Posterior vena cava (tissue), 2 donors: ENCODE measurements at places on chromosomes 16 and 17. TPM values are rescaled to one million over a fixed set of nuclear protein-coding genes. Genes with fewer than 3 reads are reported as not detected.
A peak's percentile ranks its signal among the peaks of the same experiment; 100 is the strongest.

Gene KRTAP9-8
- not detected for total RNA-seq

Gene KRTAP4-6
- total RNA-seq = not detected

Gene SPEM2
- not detected for total RNA-seq

Gene C17orf107
- 1.3 TPM for total RNA-seq

Gene PLLP
- 3.8 TPM for total RNA-seq

Gene ZNF200
- 5.1 TPM for total RNA-seq

Gene CES1
- total RNA-seq = 29.9 TPM

Gene SYNGR3
- total RNA-seq = 0.83 TPM

Gene HASPIN
- total RNA-seq = not detected

Gene ABHD15
- 5.9 TPM for total RNA-seq

DNA sequence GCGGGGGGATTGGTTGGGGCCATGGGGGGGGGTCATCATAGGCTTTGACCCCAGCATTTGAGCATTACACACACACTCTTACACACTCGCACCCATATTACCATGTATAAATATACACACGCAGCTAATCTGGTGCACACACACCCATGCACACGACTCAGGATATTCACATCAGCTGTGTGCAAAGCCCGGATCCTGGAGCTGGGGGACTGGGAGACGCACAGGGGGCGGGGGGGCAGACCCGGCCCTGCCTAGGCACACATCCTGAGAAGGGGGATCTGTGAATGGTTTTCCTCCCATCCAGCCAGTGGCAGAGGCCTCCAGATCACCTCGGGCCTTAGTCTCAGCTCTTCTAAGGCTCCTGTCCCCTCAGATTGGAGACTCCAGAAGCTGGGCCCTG is 5.6 kb downstream of the ASGR2 start:
- DNase-seq = no peak

- no peak for DNase-seq
Observed at GRCh38 chr16:28294201-28294600, 1.9 kb downstream of the SBK1 start.

DNA sequence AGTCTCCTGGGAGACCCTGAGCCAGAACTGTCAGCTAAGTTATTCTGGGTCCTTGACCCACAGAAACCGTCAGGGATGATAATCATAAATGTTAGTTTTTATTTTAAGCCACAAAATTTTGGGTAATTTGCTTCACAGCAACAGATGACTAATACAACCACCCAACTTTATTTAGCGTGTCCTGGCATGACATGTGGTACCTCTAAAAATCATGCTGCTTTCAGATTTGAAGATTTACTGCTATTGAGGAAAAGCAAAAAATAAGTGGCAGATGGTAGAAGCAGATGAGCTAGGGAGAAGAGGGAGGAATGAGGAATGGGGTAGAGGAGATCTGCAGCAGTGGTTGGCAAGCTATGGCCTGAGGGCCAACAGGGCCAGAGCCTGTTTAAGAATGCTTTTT is 90.4 kb downstream of the TMEM100 start:
- DNase-seq = no peak

GRCh38 chr17:19380481-19381301 is 2.4 kb downstream of the MAPK7 start:
- DNase-seq = peak; percentile 73

- DNase-seq = no peak
Observed at GRCh38 chr17:65039336-65039988, 17.1 kb downstream of the GNA13 start.

- DNase-seq = peak; percentile 5
Observed at GRCh38 chr17:349666-350065, 2.9 kb downstream of the RPH3AL start.

GRCh38 chr17:19346351-19347255 is 15.9 kb downstream of the B9D1 start:
- DNase-seq = peak; percentile 94

DNA sequence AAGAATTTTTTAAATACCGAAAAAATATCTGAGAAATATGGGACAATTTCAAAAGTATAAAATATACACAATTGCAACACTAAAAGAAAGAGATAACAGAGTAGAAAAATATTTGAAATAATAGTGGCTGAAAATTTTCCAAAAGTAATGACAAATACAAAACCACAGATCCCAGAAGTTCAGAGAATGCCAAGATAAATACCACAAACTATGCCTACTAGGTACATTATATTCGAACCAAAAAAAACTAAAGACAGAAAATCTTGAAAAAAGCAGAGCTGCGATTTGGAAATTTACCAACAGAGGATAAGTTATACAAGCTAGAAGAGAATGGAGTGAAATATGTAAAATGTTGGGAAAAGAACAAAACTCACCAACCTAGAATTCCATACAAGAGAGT is 191.3 kb upstream of the ELAC2 start:
- no peak for DNase-seq

- no peak for DNase-seq
Observed at GRCh38 chr16:65757064-65757463, 609.4 kb upstream of the CDH5 start.

- DNase-seq = no peak
Observed at GRCh38 chr17:75571197-75571884, 16.3 kb upstream of the MYO15B start.

- peak; percentile 71 for DNase-seq
Observed at GRCh38 chr17:394718-395095, 42.1 kb upstream of the RPH3AL start.

GRCh38 chr17:21842332-21843317 is 150.3 kb downstream of the KCNJ18 start:
- DNase-seq = no peak

- no peak for DNase-seq
Observed at GRCh38 chr16:84845496-84846002, 25.8 kb downstream of the CRISPLD2 start.

DNA sequence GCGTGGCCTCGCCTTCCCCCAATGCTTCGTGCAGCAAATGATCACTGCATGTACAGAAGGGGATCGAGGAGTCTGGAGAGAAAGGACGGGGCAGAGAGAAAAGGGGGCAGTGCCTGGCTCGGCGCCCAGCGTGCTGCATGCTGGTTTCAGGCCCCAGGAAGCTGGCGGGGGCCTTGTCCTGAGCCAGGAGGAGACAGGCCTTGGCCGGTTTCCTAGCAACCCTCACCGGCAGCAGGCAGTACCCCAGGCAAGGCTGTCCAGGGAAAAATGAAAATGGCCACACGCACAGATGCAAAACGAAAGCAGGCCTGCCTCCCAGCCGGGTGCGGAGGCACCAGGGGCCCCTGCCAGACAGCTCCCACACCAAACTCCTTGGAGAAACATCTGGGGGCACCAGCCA is 126.3 kb downstream of the ZFHX3 start:
- no peak for DNase-seq

DNA sequence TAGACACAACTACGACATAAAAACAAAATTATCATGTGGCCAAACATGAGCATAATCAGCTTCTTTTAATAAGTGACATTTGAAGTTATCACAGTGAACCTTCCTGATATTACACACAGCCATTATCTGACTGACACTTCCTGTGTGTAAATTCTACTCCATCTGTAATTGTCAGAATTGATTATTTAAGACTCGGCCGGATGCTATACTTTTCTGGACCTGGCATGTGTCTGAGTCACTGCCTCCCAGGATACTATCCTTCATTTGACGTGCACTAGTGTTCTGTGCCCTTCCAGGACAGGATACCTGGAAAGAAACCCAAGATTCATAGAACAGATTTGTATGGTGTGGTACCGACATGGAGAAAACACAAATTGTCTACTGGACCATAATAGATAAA is 242.0 kb downstream of the HS3ST3A1 start:
- DNase-seq = no peak

DNA sequence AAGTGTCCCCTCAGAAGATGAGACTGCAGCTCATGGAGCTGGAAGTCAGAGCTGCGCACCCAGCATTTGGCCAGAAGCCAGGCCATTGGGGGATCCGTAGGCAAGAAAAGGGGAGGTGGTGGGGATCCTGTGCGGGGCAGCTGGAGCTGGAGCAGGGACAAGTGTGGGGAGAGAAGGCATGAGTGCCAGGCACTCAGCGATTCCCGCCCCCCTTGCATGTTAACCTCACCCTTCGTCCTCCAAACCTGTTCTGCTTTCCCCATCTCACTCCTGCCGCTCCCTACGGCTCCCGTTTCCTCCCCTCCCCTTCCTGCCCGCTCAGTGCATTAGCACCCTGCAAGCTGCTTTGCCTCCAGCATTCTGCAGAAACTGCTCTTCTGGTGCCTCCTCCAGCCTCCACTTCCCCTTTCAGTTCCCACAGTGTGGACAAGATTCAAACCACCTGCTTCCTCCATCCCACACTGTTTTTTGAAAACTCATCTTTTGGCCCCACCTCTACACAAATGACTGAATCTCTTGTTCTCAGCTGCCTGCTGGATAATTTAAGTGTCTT is 5.6 kb downstream of the ALOX15 start:
- peak; percentile 76 for DNase-seq

DNA sequence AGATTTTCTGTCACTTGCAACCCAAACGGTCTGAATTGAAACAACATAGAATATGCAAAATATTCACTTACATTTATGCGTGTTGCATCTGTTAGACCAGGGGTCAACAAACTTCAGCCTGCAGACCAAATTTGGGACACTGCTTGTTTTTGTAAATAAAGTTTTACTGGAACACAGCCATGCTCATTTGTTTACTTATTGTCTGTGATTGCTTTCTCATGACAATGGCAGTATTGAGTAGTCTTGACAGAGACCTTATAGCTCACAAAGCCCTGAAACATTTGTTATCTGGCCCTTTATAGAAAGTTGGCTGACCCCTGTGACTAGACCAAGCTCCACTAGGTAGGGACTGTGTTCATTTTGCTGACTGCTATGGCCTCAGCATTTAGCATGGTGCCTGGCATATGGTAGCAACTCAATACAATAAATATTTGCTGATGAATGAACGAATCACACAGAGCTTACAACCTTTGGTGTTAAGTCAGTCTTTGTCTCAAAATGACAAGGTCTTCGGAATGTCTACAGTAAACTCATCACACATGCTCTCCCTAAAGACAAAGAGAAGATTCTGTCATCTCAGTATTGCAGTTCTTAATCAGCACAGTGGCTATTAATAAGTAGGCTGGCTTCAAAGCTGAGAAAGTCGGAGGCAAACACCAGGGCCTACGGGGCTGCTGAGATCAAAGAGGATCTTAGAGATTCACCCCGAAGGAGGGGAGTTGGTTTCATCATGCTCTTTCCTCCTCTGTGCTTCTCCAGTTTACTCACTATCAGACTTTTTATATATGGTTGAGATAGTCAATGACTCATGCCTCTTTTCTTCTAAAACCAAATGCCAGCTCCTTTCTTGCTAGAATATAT is 95.2 kb upstream of the AXIN2 start:
- no peak for DNase-seq

GRCh38 chr17:78129351-78130089 is 965 bp upstream of the TMC6 start:
- no peak for DNase-seq

GRCh38 chr16:15772579-15773293 is 84.1 kb downstream of the MYH11 start:
- no peak for DNase-seq

DNA sequence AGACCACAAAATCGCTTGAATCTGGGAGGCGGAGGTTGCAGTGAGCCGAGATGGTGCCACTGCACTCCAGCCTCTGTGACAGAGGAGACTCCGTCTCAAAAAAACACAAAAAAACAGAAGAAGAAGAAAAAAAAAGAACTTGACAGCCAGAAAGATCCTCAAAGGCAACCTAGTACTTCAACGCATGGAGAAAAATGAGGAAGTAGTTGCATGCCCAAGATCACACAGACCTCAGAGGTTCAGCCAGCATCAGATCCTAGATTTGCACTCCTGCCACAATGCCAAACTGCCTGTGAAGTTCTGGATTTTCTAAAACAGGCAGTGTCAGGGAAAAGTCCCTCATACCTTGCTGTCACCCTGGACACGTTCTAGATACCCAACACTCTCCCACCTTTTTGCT is 1.5 kb downstream of the ATPAF2 start:
- no peak for DNase-seq

DNA sequence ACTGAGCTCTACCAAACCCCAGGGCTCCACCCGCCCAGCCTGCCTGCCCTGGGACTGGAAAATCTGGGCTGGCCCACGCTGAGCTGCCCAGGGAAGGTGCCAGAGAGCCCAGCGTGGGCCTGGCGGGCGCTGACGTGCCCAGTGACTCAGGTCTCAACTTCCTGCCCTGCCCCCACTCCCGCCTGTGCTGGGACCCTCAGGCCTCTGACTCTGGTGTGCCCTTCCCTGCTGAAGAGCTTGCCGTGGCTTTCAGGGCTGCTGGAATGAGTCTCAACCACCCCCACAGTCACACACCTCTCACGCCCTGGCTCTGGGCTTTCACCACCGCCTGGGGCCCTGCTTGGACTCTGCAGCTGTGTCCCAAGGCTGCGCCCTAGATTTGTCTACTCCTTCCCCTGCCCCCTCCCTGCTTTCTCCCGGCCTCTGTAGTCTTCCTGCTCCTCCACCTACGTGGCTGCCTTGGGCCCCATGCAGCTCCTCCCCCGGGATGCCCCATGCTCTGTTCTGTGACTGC is 10.4 kb downstream of the LLGL1 start:
- no peak for DNase-seq

DNA sequence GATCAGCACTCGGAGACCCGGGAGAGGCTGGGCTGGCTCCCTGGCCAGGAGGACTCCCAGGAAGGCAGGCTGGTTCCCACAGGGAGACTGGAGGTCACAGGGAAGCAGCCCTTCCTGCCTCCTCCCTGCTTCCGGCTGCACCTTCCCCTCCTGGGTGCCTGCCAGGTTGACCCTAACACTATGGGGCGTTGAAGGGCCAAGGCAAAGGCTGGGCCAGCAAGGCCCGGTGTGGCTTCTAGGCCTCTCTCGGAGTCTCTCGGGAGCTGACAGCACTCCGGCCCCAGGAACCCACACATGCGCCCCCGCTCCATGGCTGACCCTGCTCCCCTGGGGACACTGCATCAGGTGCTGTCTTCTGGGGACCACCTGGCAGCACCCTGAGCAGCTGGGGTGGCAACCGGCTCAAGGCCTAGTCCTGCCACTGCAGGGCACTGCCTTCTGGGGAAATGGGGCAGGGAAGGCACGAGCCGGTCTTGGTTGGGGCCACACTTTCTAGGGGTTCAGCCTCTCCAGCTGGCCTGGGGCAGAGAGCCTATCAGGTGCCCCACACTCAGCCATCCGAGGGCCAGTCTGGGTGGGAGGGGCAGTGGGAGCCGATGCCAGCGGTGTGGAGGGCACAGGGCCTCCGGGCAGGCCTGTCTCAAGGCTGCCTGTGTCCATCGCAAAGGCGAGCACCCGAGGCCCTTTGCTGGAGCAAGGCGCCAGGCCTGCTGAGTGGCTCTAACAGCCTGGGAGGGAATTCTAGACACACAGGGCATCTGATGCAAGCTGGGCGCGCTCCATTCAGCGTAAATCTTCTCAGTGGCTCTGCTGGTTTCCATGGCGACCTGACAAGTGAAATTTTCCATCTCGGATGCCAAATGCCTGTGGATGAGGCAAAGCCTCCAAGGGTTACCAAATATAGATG is 5.6 kb upstream of the MTSS2 start:
- peak; percentile 97 for DNase-seq
